NCI-H2081 treated with DMSO at 0.1 percent for 48 hours (cell line): ENCODE measurements at places on chromosomes 12 and 14.

DNA sequence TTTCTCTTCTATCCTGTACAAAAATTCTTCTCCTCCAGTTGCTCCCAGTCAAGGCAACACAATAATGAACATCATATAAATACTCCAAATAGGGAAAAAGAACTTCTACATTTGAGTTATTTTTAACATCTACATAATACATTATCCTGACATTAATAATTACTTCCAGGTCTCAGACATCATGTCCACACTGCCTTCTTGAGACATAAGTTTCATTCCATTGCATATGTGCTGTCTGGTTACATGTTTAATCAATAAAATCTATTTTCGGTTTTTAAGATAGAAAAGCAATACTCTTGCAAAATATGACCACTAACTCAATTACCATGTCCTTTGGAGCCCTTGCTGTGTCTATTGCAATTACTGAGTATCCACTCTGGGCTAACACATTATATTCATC lies 881.9 kb downstream of the GALC start:
- no peak for DNase-seq

GRCh38 chr12:72330301-72330700 lies 58.1 kb downstream of the TRHDE start:
- no peak for DNase-seq

GRCh38 chr14:32438517-32438916 lies 109.4 kb downstream of the AKAP6 start:
- DNase-seq = no peak

GRCh38 chr12:100267603-100268281 lies 765 bp downstream of the SCYL2 start:
- DNase-seq = no peak

- no peak for DNase-seq
Measured at GRCh38 chr14:33755358-33755757, 195.5 kb downstream of the EGLN3 start.

DNA sequence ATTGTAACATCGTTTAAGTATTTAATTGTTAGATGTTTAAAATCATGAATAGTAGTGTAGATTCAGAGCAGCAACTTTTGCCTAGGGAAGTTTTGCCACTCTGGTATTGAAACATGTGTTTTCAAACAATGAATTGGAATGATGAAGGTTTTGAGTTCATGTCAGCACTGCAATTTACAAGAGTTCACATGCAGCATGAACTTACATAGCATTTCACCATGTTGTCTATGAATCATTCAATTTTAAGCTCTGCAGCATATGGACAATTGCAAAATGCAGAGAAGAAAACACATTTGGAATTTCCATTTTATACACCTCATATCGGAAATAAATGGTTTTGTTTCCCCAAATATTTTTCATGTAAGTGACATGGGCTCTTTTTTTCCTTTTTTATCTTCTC lies 170.7 kb upstream of the CDKN3 start:
- DNase-seq = no peak

GRCh38 chr12:76085520-76085868 lies 1.0 kb upstream of the NAP1L1 start:
- DNase-seq = no peak

DNA sequence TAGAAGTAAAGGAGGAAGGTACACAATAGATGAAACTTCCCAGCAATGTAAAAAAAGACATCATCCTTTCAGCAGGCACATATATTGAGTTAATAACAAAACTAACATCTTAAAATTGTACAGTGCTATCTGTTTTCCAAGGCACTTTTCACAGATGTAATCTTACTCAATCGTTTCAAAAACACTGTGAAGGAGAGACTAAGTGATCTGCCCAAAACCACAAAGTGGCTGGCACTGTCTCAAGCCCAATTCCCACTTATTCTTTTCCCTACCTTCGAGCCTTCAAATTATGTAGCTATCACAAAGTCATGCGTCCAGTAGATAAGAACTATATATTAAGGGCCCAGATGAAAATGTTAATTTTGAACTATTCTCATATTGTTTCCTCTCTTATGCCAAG lies 193.6 kb upstream of the RASSF8 start:
- DNase-seq = no peak

- no peak for DNase-seq
Measured at GRCh38 chr12:91225316-91225715, 42.7 kb upstream of the DCN start.

- no peak for DNase-seq
Measured at GRCh38 chr14:24361326-24361725, 6.7 kb upstream of the NFATC4 start.

- DNase-seq = no peak
Measured at GRCh38 chr12:104060791-104061190, 3.5 kb upstream of the HCFC2 start.

DNA sequence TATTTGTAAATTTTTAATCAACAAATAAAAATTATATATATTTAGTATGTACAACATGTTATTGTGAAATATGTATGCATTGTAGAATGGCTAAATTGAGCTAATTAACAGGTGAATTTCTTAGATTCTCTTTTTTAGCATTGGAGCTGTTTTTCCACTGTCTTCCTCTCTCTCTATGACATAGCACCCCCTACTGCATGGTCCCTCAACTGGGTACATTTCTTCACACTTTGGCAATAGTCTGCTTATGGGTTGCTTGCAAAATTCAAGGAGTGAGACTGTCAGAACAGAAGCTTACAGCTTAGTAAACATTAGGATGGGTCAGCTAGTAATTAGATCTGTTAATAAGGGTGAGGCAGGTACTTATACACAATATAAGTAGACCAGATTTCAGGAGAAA lies 658.5 kb upstream of the MGAT4C start:
- DNase-seq = peak; percentile 1

GRCh38 chr12:59403259-59403932 lies 192.4 kb upstream of the SLC16A7 start:
- DNase-seq = no peak

DNA sequence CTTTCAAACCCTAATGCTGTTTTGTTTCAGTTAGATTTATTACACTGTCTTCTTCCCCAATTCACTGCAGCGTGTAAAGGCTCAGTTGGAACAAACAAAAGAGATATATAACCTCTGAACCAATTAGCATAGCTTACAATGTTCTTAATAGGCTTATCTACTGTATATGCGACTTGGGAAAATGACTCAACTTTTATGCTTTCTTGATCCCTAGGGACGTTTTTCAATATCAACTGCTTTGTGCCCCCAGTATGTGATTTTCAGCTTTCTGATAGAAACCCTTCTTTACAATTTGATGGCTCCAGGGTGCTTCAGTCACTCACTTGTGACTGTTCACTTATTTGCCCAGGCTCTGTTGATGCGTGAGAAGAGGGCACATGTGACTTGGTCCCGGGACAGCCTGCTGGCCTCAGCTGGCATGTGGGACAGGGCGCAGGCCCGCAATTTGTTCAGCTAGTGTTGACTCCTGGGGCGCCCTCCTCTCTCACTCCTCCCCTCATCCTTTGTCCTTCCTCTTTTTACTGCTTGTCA lies 107.1 kb downstream of the TMTC2 start:
- no peak for DNase-seq

GRCh38 chr12:42589465-42590329 lies at the start of gene PRICKLE1:
PRICKLE1 (minus strand) TSS chr12:42589746; CDS start chr12:42472516, 117,230 bp downstream.
- no peak for DNase-seq

- no peak for DNase-seq
Measured at GRCh38 chr12:86663716-86664115, 407.5 kb upstream of the MGAT4C start.

- no peak for DNase-seq
Measured at GRCh38 chr12:109764776-109765445, 51.3 kb downstream of the FAM222A start.

DNA sequence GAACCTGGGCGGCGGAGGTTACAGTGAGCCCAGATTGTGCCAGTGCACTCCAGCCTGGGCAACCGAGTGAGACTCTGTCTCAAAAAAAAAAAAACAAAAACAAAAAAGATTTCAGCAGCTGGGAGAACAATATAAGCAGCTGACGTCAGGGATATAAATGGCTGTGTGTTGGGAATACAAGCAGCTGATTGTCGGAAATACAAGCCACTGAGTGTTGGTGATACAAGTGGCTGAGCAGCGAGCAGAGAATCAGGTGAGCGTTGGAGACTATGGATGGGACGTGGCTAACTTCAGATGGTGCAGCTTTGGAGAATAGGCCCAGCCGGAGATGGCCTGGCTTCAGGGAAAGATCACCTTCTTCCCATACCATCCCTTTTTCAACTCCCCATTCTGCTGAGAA lies 32.0 kb downstream of the PSEN1 start:
- DNase-seq = no peak

DNA sequence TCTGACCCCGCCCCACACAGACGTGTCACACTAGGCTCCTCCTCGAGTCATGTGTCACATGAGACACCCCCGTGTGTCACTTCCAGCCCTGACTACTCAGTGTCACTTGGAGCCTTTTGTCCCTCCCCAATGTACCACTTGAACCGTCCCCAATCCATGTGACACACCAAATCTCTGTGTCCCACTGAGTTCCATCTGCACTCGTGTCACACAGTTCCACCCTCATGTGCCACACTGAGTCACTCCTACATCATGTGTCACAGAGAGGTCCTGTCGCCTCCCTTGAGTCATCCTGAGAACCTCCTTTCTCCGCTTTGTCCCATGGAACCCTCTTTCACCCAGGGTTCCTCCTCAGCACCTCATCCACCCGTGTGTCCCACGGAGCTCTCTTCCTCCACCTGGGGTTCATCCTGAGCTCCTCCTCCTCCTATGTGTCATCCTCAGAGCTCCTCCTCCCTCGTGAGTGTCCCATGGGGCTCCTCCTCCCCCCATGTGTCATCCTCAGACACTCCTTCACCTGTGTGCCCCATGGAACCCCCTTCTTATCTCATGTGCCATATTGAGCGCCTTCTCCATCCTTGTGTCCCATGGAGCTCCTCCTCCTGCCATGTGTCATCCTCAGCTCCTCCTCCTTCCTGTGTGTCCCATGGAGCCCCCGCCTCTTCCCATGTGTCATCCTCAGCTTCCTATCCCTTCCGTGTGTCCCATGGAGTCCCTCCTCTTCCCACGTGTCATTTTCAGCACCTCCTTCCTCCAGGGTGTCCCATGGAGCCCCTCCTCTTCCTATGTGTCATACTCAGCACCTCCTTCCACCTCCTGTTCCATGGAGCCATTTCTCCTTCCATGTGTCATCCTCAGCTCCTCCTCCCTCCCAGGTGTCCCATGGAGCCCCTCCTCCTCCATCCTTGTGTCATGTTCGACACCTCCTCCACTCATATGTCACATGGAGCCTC lies 32.0 kb downstream of the RTL1 start:
- DNase-seq = no peak

- DNase-seq = no peak
Measured at GRCh38 chr14:37824939-37825712, 229.7 kb downstream of the TTC6 start.

- no peak for DNase-seq
Measured at GRCh38 chr12:46887870-46888269, 62.1 kb upstream of the SLC38A4 start.

DNA sequence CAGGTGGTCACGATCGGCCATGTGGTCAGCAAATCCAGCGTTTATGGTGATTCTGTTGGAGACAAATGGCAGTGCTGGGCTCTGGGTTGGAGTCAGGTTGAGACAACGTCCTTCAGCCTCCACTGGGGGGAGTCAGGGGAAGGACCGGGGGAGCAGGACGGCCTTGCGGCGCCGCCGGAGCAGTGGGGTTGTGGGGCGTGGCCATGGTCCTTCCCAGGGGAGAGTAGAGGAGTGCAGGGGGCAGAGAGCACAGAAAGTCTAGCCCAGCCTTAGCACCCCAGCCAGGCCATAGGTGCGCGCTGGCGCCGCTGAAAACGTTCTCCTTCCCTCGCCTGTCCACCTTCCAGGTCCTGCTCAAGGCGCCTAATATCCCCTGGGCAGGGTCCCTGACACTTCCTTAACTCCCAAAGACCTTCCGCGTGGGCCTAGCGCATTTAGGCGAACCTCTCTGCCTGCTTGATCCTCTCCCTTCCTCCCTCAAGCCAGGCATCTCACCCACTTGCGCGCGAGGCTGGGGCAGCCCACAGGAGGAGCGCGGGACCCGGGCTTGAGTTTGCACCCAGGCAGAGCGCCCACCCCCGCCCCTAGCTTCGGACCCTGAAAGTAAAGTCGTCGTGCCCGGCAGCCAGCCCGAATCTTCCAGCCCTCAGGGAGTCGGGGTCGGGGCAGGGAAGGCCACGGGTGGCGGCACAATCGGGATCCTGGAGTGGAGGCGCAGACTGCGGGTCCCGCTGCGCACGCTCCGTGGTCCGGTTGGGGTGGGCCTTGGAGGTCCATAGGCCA lies 3.1 kb upstream of the KIF26A start:
- no peak for DNase-seq

DNA sequence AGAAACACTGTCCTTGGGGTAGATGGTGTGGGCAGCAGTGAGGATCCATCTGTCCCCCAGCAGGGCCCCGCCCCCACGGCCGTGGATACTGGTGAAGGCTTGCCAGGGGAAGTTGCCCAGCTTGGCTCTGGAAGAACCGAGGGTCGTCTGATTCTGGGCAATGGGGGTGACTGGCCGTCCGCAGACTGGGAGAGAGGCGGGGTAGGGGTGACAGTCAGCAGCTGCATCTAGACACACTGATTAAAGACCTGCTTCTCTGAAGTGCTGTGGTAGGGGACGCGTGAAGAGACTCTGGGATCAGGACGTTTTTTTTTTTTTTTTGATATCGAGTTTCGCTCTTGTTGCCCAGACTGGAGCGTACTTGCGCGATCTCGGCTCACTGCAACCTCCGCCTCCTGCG lies 4.7 kb upstream of the C1R start:
- DNase-seq = no peak

GRCh38 chr14:76940021-76940760 lies 88.3 kb downstream of the IRF2BPL start:
- no peak for DNase-seq

GRCh38 chr12:26373606-26374495 lies 178.5 kb downstream of the SSPN start:
- no peak for DNase-seq

- no peak for DNase-seq
Measured at GRCh38 chr12:5561057-5561456, 129.1 kb downstream of the NTF3 start.

GRCh38 chr14:95440496-95440895 lies 76.0 kb downstream of the SYNE3 start:
- no peak for DNase-seq

- no peak for DNase-seq
Measured at GRCh38 chr12:130696379-130697100, 19.6 kb downstream of the RIMBP2 start.

DNA sequence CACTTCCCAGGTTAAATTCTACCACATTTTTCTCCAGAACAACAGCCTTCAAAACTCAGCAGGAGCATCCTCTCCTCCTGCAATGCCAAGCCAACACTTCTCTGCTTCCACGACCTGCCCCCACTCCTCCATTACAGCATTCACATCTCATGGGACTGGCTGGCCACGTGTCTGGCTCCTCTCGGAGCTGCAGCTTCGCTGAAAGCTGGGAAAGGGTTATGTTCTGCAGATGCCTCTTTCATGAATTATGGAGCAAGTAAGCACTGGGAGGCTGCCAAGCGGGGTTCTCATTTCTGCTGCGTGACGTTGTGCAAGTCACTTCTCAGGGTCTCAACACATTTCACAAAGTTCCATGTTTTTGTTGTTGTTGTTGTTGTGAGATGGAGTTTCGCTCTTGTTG lies 142.2 kb upstream of the RFLNA start:
- no peak for DNase-seq
